Activated naive CD4-positive, alpha-beta T cell (primary cell): ENCODE measurements at places on chromosomes 11 and 22.

DNA sequence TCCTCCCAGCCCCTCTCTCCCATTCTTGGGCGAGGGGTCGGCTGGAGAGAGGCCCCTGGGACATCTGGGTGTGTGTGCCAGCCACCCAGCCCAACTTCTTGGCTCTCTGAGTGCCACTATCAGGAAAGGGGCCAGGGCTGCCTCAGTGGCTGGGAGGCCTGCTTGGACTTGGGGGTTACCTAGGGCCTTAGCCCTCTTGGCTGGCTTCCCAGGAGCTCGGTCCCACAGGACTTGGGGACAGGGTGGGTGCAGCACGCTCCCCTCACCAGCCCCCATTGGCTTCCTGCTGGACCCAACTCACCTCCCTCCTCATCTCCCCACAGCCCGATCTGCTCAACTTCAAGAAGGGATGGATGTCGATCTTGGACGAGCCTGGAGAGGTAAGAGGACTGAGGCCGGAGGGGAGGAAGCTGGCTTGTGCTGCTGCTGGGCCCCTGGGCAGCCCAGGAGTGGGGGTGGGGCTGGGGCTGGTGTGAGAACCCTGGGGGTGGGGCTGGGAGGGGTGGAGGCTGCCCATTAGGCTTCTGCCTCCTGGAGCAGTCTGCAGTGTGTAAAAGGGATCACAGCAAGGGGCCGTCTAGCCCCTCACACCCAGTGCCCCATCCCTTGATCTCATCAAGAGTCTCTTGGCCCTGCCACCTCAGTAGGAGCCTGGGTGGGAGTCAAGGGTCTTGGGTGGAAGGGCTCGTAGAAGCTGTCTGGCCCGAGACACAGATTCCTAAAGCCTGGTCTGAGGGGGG lies 54.8 kb downstream of the TRIOBP start:
- DNase-seq: no peak

DNA sequence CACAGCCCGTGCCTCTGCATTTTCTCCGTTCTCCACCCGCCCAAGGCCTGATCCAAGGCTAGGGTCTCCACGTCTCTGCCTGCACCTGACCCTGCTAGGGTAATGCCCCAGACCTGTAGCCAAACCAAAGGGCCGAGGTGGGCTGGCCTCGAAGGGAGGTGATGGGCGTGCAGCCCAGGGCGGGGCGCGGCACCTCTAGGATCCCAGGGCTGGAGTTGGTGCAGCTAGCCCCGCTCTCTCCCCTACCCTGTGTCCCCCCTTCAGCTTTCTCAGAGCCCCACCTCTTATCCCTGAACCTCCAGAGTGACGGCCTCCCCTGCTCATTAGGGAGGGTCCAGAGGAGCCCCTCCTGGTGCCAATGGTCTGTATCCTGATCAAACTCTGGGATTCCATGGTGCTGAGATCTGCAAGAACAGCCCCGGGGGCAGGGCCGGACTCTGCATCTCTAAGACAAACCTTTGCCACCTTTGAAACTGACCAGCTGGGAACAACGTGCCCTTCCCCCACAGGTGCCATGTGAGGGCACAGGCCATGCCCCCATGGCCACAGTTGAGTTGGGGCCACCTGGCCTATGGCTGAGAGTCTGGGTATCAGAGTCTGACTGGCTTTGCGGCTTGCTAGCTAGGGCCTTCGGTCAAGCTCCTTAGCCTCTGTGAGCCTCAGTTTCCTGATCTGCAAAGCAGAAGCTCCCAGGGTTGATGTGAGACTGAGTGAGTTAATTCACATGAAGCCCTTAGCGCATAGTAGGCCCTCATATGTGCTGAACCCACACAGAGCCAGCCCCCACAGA lies 23.1 kb upstream of the CBX7 start:
- no peak for DNase-seq

DNA sequence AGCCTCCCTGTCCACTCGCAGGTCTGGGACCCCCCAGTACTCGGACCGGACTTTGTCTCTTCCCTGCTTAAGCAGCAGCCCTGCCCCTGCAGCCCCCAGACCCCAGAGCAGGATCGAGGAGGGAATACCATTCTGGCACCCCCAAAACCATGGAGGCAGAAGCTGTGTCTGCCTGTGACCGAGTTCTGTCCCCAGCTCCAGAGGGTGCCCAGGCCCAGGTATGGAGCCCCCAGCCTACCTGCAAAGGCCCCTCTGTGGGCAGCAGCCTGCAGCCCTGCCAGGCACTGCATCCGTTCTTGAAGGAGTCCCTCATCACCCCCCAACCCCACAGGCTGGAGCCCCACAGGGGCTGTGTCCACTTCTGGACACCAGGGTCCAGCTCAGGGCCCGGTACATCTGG lies 163.8 kb downstream of the BRD1 start:
- no peak for DNase-seq

- no peak for DNase-seq
Measured at GRCh38 chr11:76609736-76610370, 60.7 kb downstream of the LRRC32 start.

DNA sequence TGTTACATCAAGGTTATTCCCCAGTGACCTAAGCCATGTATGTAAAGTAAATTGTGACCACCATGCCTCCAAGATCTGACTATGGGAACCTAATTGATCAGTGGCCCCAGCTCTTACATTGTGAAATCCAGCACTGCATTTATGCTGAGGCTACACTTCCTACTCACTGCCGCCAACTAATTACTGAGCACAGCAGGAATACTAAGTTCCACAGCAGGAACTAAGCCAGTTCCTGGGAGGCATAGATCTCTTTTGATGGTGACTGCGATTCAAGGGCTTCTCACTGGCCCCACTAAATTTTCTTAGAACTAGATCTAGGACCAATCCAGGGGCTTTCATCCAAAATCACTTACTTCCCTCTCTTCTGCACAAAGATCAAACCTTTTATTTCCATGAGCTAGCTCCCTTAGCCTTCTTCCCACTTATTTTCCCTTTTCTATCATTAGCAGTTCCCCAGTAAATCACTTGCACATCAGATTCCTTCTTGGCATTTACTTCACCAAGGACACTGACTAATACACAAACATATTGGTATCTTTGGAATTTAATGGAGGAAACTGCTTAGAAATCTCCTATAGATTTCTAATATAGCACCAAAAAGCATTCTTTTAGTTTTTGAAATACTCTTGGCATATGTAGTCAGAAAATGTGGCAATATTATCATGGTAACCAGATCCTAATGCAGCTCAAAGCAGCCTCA lies 46.0 kb downstream of the CNTN5 start:
- no peak for DNase-seq

GRCh38 chr22:44723801-44724200 lies 21.8 kb downstream of the PRR5 start:
- DNase-seq: no peak
